ENCODE measurements at places on chromosomes 5 and 9.
A peak's percentile ranks its signal among the peaks of the same experiment; 100 is the strongest.

GRCh38 chr9:129567842-129568559 lies 52.9 kb downstream of the C9orf50 start:
- DNase-seq = no peak

GRCh38 chr5:2534970-2535369 lies 216.5 kb downstream of the IRX2 start:
- DNase-seq = no peak

- no peak for DNase-seq
Observed at GRCh38 chr5:9408964-9409363, 136.9 kb downstream of the SEMA5A start.

DNA sequence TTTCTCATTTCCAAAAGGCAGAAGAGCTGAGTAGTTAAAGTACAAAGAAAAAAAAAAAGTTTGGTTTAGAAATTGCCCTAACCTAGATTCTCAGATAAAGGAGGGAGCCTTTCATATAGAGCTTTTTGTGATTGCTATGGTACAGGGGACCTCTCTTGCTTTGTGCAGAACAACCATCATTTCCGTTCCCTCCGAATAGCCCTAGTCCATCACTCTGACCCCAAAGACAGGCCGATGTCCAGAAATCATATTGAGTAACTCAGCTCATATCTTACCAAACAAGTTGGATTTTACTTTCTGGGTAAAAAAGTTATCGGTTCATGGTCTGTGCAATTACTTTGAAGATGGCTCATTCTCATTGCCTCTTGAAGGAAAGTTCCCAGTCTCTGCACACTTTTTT lies 36.7 kb upstream of the COL15A1 start:
- DNase-seq = no peak

GRCh38 chr5:15521381-15522186 lies 21.6 kb downstream of the FBXL7 start:
- no peak for DNase-seq

DNA sequence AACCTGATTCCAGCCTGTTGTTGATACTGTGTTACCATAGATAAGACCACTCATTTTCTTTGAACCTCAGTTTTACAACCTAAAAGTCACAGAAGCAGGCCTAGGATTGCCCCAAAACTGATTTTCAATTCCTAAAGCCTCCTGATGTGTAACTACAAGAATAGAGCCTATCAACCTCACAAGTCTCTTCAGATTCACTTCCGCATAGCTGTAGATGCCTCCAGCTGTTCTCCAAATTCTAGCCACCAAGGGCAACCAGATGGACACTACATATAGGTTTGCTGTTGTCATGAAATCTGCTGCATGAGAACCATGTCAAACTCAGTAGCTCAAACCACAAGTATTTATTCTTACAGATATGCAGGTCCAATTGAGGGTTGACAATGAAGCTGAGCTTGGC lies 143.5 kb downstream of the SPATA31D1 start:
- no peak for DNase-seq

DNA sequence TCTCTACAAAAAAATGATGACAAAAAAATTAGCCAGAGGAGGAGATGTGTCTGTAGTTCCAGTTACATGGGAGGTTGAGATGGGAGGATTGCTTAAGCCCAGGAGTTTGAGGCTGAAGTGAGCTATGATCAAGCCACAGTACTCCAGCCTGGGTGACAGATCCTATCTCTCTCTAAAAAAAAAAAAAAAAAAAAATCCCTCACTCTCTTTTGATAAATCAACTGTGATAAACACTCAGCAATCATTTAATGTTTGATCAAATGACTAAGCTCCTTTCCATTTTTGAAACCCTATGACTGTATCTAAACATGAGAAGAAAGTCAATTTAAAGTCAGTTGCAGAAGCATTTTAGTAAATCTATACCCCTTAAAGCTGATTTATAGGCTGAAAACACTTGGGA lies 112.1 kb upstream of the IL6ST start:
- no peak for DNase-seq

GRCh38 chr5:141521244-141521781 lies 32.4 kb downstream of the PCDHGC5 start:
- DNase-seq = no peak

DNA sequence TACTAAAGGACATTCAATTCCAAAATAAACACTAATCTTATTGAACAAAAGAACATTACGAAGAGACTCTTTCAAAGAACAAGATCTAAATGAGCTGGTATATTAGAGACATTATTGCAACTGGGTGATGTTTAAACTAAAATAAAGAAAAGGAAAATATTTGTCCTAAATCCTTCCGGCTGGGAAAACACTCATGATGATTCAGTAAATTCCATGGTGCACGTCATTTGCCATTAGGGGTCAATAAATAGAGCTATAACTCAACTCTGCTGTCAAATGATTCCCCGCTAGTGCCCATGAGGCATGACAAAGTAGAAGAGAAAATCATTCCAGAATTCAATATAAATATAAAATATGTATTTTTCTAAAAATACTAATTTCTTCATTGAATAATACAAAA lies 565.5 kb upstream of the TUSC1 start:
- no peak for DNase-seq

- no peak for DNase-seq
Observed at GRCh38 chr5:168992016-168992415, 308.9 kb downstream of the SLIT3 start.

DNA sequence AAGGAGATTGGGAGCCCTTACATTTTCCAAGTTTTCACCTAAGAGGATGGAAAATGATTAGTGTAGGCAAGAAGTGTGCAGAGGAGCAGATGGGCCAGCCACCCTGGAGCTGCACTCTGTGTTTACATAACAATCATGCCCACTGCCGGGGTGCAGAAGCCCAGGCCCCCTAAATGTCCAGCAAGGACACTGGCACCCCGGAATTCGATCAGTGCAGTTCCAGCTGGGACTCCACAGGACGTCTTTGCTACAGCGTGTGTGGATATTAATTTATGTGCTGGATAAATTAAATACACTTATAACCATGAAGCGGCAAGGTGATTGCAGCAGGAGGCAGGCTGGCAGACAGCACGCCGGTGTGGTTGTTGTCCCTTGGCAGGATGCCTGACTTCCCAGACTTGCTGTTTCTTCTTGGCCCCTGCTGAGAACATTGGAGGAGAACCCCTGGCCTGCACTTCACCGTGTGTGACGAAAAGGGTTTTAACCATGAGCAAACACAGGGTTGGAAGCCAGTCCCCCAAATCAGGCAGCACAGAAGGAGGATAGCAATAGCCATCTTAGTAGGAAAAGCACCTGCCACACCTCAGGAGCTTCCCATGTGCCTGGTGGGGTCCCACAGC lies 73.7 kb downstream of the GADD45G start:
- DNase-seq = no peak

DNA sequence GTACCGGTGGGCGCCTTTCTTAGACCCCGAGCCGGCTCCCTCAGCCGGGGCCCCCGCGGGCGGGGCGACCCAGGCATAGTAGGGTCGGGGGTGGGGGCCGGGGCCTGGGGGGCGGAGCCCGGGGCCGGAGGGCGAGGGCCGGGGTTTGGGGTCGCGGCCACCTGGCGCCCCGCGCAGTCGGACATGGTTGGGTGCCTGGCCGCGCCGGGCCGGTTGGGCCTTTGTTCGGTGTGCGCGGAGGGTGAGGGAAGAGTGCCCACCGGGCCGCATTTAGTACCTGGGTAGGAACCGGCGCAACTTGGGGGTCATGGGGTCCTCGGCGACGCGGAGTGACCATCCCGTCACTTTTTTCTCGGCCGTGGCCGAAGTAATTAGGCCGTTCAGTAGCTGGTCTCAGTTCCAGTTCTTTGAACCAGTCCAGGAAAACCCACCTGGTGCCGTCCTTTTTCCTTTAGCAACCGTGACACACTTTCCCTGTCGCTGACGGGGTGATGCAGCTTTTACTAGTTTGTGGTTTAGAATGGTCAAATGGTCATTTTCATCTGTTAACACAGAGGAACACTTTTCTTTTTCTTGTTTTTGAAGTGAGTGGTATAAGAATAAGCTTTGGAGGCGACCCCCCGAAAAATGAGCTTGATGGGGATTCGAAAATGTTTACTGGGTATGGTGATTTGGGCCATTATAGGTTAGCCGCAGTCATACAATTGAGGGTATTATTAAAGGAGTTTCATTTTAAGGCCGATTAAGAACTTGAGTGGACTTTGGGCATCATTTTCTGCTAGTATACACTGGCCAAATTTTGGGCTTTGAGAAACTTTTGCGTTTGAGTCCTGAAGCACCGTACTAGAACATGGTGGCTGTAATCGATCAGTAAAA lies 589 bp downstream of the CKS2 start:
- peak; percentile 3 for DNase-seq

- DNase-seq = peak; percentile 28
Observed at GRCh38 chr5:55994495-55994997, at the start of gene IL6ST. TSS of gene IL6ST (minus strand) at chr5:55994963. CDS start at chr5:55976278, 18,685 bp downstream.

- DNase-seq = no peak
Observed at GRCh38 chr9:101092922-101093321, 64.4 kb downstream of the PLPPR1 start.

DNA sequence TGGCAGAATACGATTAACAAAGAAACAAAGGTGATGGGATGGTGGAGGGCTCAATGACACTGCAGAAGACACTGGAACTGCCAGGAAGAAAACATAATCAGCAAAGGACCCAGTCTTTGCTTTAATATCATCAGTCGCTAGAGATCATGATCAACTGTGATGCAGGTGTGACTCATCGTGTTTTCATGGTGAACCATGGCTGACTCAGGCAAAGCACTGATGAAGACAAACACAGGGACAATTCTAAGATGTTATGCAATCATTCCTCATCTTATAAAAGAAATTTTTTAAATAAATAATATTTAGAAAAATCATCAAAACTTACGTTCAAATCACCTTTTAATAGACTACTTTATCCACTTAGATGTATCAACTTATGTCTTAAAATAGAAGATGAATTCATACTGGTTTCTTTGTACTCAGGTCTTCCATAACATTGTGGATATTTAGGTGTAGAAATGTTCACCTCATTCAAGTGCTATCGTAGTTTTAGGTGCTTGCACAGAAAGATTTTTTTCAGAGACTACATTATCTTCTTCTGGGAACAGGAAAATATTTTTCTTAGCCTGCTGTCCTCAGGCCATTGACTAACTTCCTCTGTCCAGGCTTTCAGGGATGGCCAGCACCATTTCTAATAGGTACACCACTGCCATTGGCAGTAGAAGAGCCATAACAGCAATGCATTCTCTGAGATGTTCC lies 673.4 kb upstream of the MEF2C start:
- DNase-seq = no peak

- no peak for DNase-seq
Observed at GRCh38 chr5:170479484-170479883, 24.3 kb upstream of the KCNIP1 start.

DNA sequence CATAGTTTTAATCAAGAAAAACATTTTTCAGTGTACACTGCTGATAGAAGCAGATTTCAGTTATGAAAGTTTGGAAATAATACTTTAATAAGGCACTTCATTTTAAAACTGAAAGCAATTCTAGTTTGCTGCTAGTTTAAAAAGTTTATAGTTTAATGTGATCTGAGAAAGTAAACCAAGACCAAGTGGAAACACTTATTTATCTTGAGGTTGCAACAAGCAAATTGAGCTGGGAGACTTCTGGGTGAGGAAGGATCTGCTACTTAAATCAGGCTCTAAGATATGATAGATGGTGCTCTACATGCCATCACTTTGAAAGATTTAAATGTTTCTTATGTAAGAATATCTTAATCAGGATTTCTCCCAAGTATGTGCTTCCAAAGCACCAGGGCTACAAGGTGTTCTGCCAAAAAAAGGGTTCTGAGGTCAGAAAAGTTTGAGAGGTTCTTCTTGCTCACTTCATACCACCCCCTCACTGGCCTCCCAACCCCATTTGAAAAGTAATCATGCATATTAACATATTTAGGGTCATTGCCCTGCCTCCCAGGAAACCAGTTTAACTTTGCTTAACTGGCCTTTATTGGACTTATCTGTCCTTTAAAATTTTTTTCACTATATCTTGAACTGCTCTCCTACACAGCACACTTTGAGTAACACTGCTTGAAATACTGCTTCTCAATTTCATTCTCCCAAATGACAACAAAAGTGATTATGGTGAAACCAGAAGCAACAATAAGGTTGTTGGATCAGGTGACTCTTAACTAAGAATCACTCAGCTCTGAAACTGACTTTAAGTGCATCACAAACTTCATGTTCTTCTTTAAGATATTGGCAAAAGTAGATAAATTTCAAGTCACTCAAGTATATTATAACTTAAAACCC lies 15.5 kb downstream of the SLC44A1 start:
- no peak for DNase-seq

DNA sequence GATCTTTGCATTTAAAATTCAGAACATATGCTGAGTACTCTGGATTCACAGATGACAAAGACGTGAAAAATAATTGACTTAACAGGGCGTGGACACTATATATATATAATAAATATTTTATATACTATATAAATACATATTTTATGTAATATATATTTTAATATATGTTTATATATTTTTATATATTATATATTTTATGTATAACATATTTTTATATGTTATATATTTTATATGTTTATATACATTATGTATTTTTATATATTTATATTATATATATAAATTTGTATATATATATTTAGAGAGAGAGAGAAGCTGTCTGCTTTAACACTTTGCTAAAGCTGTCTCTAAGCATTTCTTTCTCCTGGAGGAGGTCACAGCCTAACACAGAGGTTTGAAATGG lies 113.1 kb downstream of the INIP start:
- no peak for DNase-seq

GRCh38 chr5:78005021-78005785 lies 229.1 kb upstream of the TBCA start:
- DNase-seq = no peak

DNA sequence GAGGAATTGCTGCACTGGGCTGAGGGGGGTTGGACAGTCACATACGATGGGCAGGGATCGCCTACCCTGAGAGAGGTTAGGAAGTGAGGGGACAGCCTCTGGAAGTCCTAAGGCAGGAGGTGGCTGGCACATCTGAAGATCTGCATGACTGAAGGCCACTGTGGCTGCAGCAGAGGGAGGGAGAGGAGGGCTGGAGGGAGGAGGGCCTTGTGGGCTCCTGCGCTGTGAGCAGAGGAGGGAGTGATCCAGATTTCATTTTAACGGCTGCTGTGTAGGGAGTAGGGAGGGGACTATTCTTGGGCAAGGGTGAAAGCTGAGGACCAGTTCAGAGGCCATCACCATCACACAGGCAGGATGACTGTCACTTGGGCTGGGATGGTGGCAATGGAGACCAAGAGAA lies 7.1 kb downstream of the EIF4E1B start:
- DNase-seq = no peak

DNA sequence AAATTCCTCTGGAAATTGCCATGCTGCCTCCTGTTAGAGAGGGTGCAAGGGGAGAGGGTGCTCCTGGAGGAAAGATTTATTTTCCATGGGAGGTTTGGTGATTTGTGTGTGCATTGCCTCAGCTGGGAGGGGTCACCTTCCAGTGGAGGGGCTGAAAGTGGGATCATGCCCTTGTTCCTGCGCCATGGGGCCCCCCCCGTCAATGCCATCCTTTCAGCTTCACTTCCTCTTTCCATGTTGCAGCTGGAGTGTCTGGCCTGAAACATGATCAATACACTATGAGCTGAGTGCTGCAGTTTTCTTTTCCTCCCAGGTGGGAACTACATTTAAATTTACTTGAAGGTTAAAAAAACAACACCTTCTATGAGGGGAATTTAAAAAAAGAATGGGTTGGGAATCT lies 176.8 kb downstream of the MELK start:
- DNase-seq = no peak
